ENCODE measurements at places on chromosomes 11 and 22. TPM values are rescaled to one million over a fixed set of nuclear protein-coding genes. Genes with fewer than 3 reads are reported as not detected.

VSIG2 gene
- 0.18 TPM for total RNA-seq

RAB38 gene
- 3.2 TPM for total RNA-seq

PTPRCAP gene
- total RNA-seq, result 2.3 TPM

SGSM1 gene
- not detected for total RNA-seq

OR10A2 gene
- not detected for total RNA-seq

SPA17 gene
- total RNA-seq, result 5.0 TPM

DNA sequence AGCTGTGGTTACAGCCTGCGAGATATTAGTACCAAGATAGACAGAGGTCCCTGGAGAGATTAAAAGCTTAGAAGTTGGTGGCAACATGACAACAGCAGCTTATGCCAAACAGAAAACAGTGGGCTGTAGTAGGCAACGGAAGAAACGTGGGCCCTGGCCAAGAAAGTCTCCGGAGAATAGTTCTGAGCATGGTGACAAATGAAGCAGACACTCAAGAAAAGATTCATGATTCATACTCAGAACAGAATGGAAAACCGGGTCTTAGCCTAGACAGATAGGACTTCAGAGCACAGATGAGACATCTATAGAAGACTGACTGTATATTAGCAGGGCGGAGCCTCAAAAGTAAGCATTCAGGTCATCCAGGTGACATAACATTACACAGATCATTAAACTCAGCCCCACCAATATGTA lies 727.4 kb downstream of the ETS1 start:
- peak; percentile 11 for DNase-seq

DNA sequence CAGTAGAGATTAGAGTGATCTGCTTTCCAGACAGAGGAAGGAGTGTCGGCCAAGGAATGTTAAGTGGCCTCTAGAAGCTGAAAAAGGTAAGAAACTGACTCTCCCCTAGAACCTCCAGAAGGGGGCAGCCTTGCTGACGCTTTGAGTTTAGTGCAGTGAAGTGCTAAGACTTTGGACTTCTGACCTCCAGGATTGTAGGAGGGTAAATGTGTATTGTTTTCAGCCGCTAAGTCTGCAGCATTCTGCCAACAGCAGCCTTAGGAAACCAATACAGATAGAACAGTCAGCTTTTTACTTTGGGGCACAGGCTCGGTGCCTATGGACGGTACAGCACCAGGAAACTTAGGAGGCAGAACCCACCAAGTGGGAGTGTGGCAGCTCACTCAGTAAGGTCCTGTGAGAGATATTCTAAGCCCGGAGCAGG lies 3.6 kb upstream of the TBC1D22A start:
- DNase-seq, result peak; percentile 41

All from astrocyte (in vitro differentiated cells and primary cell).